Neural crest cell (in vitro differentiated cells): ENCODE measurements at places on chromosomes 2 and 18. TPM values are rescaled to one million over a fixed set of nuclear protein-coding genes. Genes with fewer than 3 reads are reported as not detected.

Gene RFTN2
- total RNA-seq: 16.0 and 20.6 TPM in 2 replicates

Gene RAB6C
- 0.16 TPM in 1 of 2 replicates, not detected in the other for total RNA-seq

- no peak overlapping the region for H3K27ac ChIP-seq
- H3K27me3 ChIP-seq: no peaks in the 10 kb centered on the region
- H3K4me3 ChIP-seq: no peak overlapping the region
- H3K4me1 ChIP-seq: peaks cover 4% of the 10 kb centered on the region
- DNase-seq: no peak
Measured at GRCh38 chr2:23801396-23801795, 125.5 kb downstream of the ATAD2B start.

DNA sequence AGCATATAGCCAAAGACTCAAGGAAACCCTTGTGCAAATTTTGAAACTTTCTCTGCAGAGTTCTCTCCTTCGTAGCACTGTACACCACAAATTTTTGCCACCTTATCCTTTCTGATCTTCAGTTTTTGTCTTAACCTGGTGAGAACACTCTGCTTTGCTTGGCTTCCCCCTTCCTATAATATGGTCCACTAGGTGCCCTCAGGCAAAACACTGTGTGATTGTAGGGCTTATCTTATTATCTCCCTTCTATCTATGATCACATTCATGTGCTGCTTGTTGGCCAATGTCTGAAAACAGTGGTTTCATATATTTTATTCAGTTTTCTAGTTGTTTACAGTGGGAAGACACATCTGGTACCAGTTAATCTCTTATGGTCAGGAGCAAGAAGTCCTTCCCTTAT, 111.1 kb downstream of the MTX2 start:
- no peak for DNase-seq
- peaks cover 2% of the 10 kb centered on the region for H3K36me3 ChIP-seq
- no peak overlapping the region for H3K27ac ChIP-seq
- H3K4me3 ChIP-seq: no peak overlapping the region
- H3K4me1 ChIP-seq: no peaks in the 10 kb centered on the region
